ENCODE measurements at places on chromosomes 3 and 15.
A peak's percentile ranks its signal among the peaks of the same experiment; 100 is the strongest.

DNA sequence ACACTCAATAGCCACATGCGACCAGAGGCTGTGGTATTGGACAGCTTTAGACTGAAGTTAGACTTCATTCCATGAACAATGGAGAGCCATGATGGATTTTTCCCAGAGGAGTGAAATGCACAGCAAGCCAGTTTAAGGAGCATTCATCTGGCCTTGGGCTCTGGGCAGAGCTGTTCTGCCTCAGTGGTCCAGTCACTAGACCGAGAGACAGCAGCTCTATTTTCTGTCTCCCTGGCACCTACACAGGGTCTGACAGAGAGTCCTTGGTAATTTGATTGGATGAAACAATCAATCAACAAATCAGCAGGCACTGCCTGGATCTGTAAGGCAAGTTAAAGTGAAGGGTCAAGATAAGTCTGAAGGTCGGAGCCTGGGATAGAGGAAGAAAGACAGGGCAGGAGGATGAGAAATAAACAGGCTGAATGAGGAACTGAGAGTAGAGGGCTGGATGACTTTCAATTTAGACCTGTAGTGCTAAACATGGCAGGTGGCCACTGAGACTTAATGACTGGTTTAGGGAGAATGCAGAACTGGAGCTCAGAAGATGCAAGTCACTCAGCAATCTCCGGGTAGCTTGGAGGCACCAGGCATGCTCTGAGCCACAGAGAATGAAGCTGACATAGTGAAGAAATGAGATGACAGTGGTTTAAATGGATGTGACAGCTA is 98.5 kb upstream of the SLC25A36 start:
- no peak for DNase-seq

- peak; percentile 2 for DNase-seq
Measured at GRCh38 chr3:146589899-146590508, 15.1 kb downstream of the PLSCR5 start.

DNA sequence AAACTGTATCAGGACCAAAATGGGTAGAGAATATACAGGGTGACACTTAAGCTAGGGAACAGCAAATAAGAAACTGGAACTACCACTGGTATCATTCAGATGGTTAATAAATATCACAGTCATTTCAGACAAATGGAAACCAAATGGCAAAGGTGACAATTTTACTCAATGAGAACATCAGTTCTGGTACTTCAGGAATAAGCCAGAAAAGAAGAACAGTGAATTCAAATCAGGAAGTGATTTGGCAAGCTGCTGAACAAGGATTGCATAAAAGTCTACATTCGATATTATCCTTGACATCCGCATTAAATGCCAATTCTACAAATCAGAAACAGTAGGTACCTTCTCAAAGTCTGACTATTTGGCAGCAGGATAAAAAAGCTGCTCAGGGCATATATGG is 23.5 kb upstream of the STIMATE start:
- no peak for DNase-seq

DNA sequence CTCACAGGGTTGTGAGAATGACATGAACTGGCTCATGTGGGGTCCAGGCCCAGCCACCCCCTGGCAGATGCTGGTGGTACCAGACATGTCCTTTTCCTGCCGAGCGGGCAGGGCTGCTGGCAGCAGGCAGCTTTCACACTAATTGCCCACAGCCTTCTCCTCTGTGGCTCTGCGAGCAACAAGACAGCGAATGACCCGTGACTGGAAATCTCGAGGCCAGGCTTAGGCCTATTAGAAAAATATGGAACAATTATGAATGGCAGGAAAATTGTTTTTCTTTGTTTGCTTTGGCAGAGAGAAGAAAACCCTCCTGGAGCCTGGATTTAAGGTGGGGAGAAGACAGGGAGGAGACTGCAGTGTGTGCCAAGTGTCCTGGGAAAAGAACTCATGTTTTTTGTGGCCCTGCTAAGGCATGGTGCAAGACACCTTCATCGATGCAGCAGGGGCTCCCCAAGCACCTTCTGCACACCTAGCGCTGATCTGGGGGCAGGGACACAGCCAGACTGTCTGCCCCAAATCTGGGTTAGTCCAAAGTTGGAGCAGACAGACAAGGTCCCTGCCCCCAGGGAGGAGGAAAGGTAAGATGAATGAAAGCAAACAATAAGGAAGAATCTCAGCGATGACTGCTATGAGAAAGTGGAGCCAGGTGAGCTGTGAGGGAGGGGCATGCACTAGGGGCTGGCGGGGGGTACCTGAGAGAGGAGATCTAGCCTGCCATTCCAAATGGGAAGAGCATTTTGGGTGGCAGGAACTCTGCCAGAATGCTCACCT is 193.8 kb upstream of the TLE3 start:
- no peak for DNase-seq

- no peak for DNase-seq
Measured at GRCh38 chr3:169402672-169403360, 260.7 kb downstream of the MECOM start.

- DNase-seq, result peak; percentile 1
Measured at GRCh38 chr15:27059610-27060202, 88.7 kb downstream of the GABRG3 start.

GRCh38 chr3:142650001-142650693 is 54.0 kb downstream of the PLS1 start:
- no peak for DNase-seq
